ENCODE measurements at places on chromosomes 13 and 19.

DNA sequence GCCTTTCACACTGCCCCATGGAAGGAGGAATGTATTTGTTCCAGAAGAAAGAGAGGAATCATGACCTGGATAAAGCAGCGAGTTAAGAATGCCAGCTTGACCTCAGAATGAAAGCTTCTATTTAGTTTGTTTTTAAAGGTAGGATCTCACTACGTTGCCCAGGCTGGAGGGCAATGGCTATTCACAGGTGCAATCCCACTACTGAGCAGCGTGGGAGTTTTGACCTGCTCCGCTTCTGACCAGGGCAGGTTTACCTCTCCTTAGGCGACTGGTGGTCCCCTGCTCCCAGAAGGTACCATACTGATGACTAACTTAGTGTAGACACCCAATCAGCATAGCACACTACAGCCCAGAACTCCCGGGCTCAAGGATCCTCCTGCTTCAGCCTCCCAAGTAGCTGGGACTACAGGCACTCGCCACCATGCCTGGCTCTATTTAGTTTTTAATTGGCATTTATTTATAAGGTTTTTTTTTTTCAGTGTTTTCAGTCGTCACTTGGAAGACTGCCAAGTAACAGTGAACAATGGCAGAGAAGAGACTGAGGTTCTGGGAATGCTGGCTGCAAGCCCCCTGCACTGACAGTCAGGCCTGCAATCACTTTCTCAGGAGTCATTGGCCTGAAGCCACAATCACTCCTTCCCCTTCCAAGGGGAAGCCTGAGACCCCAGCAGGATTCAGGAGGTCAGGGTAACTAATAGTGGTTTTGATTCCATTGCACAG, 73.1 kb downstream of the EPS15L1 start:
- DNase-seq = no peak

DNA sequence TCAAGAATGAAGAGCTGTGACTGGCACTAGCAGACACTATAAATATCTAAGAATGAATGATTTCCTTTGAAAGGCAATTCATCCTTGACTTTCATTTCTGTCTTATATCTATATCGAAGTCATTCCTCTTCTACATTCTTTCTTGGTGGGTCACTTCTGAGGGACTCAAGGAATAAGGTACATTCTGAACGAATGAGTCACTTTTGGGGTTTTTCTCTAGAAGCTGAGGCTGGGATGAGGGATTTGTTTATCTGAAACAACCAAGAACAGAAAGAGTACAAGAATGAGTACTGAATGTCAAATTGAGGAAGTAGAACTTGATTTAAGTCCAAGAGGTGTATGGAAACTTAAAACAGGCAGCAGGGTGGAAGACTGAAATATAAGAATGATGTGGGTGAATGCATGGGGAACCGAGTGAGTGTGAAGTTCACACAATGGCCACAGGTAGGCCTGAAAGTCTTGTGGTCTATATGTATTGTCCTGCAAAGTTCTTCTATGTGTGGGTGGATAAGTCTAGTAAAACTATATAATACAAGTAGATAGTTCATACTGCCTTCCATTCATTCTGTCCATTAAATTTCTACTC, 343.9 kb downstream of the OXGR1 start:
- DNase-seq = no peak

DNA sequence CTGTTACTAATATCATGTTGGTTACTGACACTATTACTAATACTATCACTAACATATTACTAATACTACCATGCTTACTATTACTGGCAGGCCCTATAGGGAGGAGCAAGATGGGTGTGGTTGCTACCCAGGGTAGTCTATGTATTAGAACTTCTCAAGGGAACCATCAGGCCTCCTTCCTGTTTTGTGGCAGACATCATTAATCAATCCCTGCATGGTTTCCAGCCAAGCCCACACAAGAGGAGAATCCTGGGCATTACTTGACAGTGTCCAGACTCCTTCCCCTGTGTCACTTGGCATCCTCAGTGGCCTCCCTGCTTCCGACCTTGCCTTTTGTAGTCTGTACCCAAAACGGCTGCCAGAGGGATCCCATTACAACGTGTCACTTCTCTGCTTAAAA, 8.9 kb downstream of the HAS1 start:
- DNase-seq = no peak

- DNase-seq = no peak
Observed at GRCh38 chr19:49213791-49214190, 56.2 kb downstream of the TRPM4 start.

GRCh38 chr13:39186205-39186875, 148.1 kb downstream of the NHLRC3 start:
- no peak for DNase-seq

GRCh38 chr13:60969656-60970055, 446.0 kb downstream of the PCDH20 start:
- no peak for DNase-seq

DNA sequence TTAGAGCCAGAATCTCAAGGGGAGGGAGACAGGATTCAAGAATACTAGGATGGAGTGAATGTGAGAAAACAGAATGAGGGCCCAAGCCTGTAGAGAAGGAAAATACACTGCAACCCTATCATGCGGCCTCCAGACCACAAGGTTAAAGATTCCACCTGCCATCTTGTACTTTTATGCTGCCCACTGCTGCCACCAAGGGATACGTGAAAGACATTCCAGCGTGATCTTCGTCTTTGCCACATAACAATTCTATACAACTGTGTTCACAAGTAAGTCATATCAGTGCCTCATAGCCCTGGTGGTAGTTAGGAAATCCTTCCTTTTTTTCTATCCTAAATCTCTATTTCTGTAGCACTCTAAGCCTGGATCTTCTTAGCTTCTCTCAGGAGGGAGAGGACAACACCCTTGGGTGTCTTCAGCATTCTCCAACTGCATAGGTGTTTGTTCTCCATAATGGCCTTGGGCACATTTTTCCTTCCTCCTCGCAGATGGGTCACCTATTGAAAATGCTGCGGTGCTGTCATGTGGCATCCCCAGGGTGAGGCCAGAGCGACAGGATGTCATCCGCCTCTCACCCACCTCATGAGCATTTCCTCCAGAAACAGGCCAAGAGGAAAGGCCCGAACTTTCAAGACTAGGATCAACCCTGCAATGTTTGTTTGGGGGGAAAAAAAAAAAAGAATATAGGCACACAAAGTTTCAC, 13.6 kb downstream of the TPT1 start:
- no peak for DNase-seq

DNA sequence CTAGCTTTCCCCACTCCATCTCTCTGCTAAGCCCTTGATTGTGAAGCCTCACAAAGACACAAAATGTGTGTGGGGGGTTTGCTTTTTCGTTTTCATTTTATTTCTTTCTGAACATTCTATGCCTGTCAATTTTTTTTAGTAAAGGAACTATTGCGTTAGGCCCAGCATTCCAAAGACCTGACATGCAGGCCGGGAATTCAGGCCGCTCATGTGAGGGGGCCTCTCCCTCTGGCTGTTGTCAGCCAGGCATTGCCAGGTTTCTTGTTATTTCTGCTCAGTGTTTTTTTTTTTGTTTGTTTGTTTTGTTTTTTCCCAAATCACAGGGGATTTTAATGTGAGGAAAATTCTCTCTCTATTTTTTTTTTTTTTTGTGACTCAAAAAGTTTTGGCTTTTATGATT, 10.3 kb upstream of the MEDAG start:
- no peak for DNase-seq

DNA sequence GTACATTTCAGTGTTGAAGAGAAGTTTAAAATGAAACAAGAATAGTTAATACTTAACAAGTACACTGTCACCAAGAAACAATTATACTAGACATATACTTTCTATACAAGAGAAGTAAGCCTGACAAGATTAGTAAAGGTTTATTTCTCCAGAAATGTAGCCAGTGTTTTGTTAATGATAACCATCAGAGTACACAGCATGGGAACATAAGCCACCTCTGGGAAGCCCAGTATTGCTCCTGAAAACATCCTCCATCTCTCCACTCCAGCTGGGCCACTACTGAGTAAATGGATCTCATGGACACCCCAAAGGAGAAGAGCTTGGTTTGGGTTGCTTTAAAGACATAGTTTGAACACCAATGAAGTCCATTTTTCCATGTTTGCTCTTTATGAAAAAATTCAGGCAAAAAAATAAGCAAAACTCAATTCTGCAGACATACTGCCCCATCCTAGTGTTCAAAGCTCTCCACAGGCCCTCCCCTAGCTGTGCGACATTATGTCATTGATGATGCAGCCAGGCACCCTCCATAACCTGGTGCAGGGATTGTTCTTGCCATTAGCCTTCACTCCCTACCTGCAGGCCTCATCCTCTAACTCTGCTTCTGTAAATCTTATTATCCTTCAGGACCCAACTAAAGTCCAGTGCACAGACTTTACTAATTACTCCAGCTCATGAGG, 61.9 kb downstream of the LHFPL6 start:
- no peak for DNase-seq

GRCh38 chr19:4502282-4503131, 15.8 kb downstream of the PLIN4 start:
- no peak for DNase-seq

GRCh38 chr13:61179741-61180140, 235.9 kb downstream of the PCDH20 start:
- no peak for DNase-seq

DNA sequence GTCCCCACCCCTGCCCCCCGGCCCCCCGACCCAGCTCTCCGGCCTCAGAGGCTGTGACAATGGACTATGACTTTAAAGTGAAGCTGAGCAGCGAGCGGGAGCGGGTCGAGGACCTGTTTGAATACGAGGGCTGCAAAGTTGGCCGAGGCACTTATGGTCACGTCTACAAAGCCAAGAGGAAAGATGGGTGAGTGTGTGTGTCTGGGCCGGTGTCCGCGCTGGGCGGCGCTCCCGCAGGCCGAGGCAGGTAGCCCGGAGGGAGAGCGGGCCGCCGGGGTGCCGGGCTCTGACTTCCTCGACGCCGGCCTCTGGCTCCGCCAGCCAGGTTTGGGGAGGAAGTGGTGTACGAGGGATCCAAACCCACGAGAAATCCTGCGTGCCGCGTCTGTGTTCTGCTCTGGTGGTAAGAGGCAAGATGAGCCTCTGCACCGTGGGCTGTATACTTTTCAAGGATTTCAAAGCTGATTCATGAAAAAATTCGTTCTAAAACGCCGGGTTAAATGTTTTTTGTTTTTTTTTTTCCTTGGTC, 718 bp downstream of the CDK8 start:
- peak; percentile 34 for DNase-seq

GRCh38 chr13:93881411-93881810, 598.1 kb downstream of the DCT start:
- DNase-seq = no peak

GRCh38 chr19:35162471-35163326, 8.2 kb downstream of the FXYD5 start:
- no peak for DNase-seq

- DNase-seq = no peak
Observed at GRCh38 chr19:6971366-6971765, 49.9 kb downstream of the MBD3L2B start.

- DNase-seq = no peak
Observed at GRCh38 chr13:26320766-26321165, 66.8 kb downstream of the CDK8 start.

- no peak for DNase-seq
Observed at GRCh38 chr19:40744554-40745401, 5.5 kb downstream of the ACTMAP start.

GRCh38 chr13:110779022-110779421, 65.5 kb downstream of the ING1 start:
- DNase-seq = no peak

- DNase-seq = no peak
Observed at GRCh38 chr19:11018179-11018578, 57.3 kb downstream of the SMARCA4 start.

DNA sequence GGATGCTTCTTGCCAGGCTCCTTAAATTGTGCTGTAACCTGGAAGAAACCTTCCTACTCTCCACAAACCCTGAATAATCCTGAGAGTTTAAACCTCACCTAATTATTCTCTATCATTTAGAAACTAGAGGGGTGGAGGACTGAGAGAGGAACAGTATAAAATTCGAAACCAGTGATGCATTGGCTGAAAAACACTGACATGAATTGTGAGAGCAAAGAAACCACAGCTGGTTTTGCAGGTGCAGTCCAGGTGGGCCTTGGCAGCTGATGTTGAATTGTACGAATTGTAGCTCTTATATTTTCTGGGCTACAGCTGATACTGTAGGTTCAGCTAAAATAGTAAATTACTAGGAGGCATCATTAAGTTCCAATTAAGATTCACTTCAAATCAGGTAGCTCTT, 227.0 kb upstream of the SLITRK5 start:
- DNase-seq = no peak

DNA sequence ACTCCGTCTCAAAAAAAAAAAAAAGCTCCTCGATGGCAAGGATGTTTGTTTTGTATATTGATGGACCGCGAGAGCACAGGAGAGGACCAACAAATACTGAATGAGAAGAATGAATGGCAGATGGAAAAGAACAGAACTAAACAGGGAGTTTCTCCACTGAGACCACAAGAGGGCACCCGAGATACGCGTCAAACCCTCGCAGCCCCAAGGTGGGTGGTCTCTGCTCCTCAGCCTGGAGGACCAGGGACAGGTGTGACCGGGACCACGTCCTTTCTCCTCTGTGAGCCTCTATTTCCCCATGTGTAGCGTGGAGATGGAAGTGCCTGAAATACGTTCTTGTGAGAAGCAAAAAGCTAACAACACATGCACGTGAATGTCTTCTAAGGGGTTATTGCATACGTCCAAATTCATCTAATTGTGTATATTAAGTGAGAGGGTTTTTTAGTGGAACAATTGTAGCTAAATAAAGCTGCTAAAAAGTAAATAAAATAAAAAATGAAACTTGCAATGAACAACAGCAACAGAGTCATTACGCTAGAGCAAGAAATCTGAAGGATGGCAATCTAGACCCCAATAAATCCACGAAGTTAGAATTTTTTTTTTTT, 8.3 kb upstream of the CDC42EP5 start:
- DNase-seq = no peak

DNA sequence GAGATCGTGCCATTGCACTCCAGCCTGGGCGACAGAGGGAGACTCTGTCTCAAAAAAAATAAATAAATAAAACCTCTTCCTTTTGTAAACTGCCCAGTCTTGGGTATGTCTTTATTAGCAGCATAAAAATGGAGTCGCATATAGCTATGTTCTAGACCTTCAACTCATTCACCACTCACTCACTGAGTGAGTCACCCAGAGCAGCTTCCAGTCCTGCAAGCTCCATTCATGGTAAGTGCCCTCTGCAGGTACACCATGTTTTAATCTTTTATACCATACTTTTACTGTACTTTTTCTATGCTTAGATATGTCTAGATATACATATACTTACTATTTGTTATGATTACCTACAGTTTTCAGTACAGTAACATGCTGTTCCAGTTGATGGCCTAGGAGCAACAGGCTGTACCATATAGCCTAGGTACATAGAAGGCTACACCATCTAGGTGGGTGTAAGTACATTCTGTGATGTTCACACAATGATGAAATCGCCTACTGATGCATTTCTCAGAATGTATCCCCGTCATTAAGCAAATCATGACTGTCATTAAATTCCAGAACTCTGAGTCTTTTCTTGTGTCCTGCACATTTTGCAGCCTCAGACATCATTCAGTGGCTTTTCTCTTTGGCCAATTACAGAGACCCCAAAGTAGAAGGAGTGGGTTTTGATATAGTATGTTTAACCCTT, 13.7 kb upstream of the FARP1 start:
- no peak for DNase-seq
